Ecto neural progenitor cell (in vitro differentiated cells): ENCODE measurements at places on chromosomes 1 and 21.

DNA sequence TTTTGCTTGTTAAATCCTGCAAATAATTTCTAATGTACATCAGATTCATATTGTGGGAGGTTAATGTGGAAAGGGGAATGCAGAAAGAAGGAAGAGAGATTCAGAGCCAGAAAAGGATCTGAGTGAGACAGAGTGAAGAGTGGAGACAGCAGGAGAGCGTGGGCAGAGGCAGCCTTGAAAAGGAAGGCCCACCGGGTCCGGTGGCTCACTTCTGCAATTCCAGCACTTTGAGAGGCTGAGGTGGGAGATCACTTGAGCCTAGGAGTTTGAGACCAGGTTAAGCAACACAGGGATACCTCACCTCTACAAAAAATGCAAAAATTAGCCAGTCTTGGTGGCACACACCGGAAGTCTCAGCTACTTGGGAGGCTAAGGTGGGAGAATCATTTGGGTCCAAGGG lies 222.0 kb upstream of the RAB4A start:
- no peak for DNase-seq

DNA sequence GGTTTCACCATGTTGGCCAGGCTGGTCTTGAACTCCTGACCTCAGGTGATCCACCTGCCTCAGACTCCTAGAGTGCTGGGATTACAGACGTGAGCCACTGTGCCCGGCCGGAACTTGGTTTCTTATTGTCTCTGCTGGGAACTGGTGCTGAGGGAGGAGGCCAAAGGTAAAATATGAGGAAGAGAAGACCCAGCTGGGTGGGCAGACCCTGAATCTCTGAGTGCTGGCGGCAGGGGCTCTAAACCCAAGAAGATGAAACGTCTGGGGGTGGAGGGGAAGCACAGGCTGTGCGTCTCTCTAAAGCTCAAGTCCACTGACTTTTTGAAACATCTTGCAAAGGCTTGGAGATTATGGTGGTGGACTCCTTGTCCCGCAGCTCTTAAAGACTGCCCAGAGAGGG lies 82.0 kb upstream of the TLR5 start:
- no peak for DNase-seq

DNA sequence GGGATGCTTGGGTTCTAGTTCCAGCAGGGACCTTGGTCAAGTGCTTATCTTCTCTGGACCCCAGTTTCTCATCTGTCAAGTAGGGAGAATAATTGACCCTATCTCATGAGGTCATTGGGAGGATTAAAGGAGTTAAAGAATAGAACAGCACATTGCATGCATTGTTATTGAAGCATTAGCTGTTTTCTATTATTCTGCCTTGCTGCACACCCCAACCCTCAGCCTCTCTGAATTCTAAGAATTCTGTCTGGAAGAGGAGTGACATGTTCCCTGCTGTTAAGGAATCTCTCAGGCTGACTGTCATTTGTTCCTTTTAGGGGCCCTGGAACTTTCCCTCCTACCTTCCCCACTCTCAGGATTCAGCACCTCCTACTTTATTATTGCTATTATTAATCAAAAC lies 73.9 kb downstream of the NENF start:
- DNase-seq = no peak

- DNase-seq = no peak
Observed at GRCh38 chr1:77348549-77348948, 66.7 kb downstream of the AK5 start.

DNA sequence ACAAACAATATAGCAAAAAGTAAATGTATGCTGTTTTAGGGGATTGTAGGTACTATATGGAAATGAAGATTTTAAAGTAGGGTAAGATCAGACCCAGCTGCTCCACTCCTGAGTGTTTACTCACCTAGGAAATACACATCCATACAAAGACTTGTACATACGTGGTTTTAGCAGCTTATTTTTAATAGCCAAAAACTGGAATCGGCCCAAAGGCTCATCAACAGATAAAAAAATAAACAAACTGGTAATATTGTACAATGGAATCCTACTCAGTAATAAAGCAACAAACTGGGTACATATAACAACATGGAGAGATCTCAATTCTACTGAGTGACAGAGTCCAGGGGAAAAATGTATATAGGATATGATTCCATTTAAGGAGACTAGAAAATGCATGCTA lies 179.2 kb upstream of the TMEM51 start:
- DNase-seq = no peak

- DNase-seq = no peak
Observed at GRCh38 chr1:29936031-29936544, 699.8 kb downstream of the PTPRU start.

DNA sequence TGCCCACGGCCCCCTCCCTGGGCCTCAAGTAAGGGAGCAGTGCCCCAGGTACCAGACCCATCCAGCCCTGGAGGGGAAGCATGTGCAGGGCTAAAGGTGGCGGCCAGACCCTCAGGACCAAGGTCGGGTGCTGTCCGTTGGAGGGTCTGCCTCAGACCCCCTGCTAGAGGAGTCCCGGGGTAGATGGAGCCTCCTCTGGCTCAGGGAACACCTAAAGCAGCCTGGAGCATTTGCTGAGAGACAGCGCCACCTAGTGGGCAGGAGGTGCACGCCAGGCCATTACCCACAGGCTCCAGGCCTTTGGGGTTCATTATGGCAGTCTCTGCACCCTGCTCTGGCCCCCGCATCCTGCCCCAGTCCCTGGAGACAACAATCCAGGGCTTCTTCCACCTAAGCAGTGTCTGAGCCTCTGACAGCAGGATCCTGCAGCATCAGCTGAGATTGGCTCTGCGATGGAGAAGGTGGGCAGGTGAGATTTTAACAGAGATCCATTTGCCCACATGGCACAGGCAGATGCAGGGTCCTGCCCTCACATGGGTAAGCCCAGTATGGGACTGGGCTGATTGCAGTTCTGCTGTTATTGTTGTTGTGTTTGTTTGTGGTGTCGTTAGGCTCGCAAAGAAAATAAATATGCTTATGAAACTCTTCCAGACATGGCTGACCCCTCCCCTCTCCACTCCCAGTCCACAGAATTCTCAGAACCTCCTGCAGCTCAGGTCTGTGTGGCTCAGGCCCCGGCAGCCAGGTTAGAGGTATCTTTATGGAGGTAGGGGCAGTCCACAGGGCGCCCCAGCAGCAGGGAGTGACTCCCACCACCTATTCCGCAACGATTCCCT lies 42.4 kb downstream of the CTNNBIP1 start:
- DNase-seq = peak; percentile 88

DNA sequence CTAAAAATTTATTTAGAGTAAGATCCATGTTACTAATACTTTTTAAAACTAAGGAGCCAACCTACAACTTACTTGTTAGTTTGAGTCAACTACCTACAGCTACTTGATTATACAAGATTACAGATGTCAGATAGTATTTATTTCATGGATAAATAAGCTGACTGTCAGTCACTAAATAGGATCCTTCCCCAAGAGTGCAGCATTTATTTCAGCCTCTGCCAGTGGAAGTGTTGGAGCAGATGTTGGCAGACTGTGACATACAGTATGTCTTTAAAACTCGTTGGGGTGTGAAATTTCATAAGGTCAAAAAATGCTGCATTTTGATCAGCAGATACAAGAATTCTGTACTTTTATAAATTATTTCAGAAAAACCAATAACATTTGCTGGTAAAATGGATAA lies 156.2 kb downstream of the AKT3 start:
- no peak for DNase-seq

DNA sequence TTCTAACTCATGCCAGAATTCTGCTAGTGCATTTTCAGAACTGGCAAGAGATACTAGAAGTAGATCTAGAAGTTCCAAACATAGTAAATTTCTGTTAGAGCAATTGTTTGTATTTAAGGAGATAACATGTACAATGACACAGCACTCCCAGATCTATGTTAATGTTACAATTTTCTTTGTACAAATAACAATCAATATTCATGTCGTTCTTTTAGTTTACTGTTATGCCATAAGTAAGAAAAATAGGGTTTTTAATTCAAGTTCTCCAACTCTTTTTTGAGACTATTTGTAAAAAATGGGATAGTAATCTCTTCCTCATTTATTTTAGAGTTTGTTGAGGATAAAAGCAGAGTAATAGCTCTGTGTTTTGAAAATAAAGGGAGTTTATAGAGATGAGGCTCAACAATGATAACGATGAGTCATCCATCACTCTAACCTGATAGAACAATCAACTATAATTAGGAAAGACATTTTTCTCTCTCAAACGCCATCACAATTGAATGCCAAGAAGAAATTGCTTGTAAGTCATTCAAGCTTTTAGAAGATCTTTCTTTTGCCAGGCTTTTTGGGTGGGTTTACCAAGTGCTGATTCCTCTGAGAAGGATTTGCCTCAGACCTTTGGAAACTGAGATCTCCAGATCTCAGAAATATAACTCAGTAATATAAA lies 638 bp downstream of the CD84 start:
- DNase-seq = no peak

DNA sequence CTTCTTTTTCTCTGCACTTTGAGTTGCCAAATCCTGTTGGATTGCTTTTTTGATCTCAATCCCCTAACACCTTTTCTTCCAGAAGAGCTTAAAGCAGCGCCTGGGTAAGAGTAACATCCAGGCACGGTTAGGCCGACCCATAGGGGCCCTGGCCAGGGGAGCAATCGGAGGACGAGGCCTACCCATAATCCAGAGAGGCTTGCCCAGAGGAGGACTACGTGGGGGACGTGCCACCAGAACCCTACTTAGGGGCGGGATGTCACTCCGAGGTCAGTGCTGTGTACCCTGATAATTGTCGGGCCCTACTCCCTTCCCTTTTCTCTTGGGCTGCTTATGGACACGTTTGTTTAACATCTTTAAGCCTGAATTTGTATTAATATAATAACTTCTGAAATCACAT lies 8.3 kb downstream of the CHTOP start:
- no peak for DNase-seq

- no peak for DNase-seq
Observed at GRCh38 chr1:48249868-48250267, 27.4 kb downstream of the SLC5A9 start.

DNA sequence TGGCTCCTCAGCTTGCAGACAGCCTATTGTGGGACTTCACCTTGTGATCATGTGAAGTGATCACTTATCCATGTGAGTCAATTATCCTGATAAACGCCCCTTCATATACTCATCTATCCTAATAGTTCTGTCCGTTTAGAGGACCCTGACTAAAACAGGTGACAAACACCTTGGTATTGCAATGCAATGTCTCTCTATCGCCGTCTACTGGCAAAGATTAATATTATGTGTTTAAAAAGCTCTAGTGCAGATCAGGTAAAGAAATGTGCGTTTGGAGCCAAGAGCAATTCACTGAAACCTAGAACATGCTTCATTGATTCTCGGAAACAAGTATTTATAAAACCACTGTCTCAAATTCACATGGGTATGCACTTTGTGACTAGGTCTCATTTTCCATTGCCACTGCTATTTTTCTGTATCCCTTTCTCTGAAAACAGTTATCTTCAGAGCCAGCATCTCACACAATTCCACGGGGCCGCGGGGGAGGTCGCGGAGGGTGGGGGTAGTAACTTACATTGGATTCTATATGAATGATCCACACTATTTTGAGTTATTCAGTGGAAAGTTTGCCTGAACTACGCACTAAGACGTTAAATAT lies 554.6 kb upstream of the NCAM2 start:
- no peak for DNase-seq

- no peak for DNase-seq
Observed at GRCh38 chr1:33374336-33375105, 53.6 kb upstream of the A3GALT2 start.

DNA sequence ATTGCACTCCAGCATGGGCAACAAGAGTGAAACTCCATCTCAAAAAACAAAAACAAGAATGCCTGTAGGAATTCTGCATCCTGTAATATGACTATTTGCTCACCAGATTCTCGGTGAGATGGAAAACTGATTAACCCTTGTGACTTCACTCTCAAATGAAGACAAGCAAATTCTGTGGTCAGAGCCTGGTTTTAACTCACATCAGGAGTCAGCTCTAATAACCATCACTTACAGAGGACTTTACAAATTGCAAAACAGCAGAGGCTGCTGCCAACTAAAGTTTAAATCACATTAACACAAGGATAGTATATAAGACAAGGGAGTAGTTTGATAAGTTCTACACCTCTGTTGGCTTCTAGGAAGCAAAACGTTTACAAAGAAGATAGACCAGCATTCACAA lies 35.7 kb upstream of the FAM163A start:
- DNase-seq = no peak

DNA sequence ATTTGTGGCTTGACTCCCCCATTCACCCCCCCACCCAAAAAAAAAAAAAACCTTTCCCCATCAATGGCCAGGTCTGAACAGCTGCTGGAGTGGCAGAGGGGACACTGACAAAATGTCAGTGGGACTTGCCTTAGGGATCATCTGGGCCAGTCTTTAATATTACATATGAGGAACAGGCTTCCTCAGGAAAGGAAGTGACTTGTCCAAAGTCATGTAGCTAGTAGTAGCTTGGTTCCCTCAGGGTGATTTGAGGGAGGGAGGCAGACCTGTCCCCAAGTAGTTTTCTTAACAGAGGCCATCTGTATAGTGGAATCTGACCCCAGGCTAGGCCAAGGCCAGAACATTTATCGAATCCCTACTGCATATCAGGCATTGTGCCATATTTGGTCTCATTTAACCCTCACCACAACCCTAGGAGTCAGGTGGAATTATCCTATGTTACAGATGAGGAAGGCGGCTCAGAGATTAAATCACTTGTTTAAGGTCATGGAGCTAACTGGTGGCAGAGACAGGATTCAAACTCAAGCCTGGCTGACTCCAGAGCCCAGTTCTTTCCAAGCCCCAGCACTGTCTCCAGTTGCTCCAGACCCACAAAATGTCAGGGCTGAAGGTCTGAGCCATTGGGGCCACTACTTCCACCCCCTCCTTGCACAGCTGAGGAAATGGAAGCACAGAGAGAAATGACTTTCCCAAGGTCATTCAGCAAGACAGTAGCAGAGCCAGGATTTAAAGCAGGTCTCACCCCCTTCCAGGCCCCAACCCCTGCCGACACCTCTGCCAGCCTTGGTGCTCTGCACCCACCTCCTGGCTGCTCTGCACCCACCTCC lies 10.4 kb downstream of the ZBTB7B start:
- no peak for DNase-seq

- no peak for DNase-seq
Observed at GRCh38 chr1:20728371-20729154, 3.9 kb downstream of the SH2D5 start.

GRCh38 chr1:174692313-174692712 lies 244.5 kb downstream of the GPR52 start:
- DNase-seq = no peak

DNA sequence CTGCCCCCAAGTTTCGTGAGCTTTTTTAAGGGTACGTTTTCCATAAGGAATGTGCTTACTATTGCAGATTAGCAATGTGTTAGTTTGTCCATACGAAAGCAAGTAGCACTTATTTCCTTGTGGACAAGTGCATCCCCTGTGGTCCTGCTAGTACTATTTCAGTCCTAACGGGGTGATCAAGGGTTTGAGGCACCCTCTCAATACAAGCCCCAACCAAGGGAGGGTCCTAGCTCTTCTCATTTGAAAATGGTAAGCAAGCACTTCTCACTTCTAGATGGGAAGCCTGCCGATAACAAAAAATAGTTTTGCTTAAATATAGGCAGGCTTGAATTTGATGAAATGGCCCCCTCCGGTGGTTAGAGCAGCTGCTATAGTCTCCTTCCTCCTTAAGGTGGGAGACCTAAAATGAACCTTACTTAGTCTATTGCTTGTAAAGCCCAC lies 64.0 kb upstream of the HMCN1 start:
- peak; percentile 52 for DNase-seq

- no peak for DNase-seq
Observed at GRCh38 chr1:194300340-194300739, 1113.9 kb upstream of the B3GALT2 start.

- no peak for DNase-seq
Observed at GRCh38 chr1:228098323-228098931, 4.7 kb downstream of the C1orf35 start.

GRCh38 chr1:62057641-62058290 lies 136.9 kb upstream of the L1TD1 start:
- DNase-seq = no peak
